Left kidney (tissue), 8 donors: ENCODE measurements at places on chromosomes 4 and X. TPM values are rescaled to one million over a fixed set of nuclear protein-coding genes. Genes with fewer than 3 reads are reported as not detected.
A peak's percentile ranks its signal among the peaks of the same experiment; 100 is the strongest.

The FRG2 gene
- not detected for polyA plus RNA-seq

The WNK3 gene
- polyA plus RNA-seq, result 6.9 TPM

The ANOS1 gene
- polyA plus RNA-seq, result 10.3 TPM

The SSX4B gene
- polyA plus RNA-seq, result not detected

DNA sequence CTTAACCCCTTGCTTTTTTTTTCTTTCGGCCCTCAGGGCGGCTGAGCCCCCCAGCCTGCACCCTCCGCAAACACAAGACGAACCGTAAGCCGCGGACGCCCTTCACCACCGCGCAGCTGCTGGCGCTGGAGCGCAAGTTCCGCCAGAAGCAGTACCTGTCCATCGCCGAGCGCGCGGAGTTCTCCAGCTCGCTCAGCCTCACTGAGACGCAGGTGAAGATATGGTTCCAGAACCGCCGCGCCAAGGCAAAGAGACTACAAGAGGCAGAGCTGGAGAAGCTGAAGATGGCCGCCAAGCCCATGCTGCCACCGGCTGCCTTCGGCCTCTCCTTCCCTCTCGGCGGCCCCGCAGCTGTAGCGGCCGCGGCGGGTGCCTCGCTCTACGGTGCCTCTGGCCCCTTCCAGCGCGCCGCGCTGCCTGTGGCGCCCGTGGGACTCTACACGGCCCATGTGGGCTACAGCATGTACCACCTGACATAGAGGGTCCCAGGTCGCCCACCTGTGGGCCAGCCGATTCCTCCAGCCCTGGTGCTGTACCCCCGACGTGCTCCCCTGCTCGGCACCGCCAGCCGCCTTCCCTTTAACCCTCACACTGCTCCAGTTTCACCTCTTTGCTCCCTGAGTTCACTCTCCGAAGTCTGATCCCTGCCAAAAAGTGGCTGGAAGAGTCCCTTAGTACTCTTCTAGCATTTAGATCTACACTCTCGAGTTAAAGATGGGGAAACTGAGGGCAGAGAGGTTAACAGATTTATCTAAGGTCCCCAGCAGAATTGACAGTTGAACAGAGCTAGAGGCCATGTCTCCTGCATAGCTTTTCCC is 3.4 kb downstream of the MSX1 start:
- no peak for DNase-seq

GRCh38 chr4:179989975-179990374 is 2253.2 kb upstream of the TENM3 start:
- DNase-seq, result peak; percentile 42

DNA sequence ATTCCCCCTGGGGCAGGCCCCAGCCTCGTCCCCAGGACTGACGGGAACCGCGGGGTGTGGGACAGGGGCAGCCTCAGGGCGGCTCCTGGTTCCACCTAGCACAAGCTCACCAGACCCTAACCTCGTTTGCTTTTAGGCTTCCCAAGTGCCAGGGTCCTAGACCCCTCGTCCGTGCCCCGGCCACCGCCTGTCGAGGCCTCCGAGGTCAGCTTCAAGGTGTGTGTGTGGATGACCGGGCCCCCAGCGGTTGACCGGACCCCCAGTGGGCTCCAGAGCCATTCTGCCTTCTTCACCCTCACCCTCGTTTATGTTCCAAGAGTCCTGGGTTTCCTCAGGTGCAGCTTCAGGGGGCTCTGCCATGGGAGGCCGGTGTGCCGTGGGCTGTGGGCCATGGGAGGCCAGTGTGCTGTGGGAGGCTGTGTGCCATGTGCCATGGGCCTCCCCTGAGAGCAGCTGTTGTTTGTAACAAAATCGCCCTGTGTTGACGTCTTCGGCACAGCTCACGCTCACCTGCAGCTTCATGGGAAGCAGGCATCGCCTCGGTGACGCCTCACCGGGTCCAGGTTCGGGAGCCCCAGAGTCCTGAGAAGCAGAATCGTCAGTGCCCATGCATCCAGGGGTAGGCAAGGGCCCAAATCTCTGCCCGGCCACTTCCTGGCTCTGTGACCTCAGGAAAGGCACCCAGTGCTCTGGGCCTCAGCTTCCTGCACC is 43.0 kb upstream of the HMX1 start:
- no peak for DNase-seq

GRCh38 chr4:118850488-118851173 is 14.7 kb upstream of the SEC24D start:
- DNase-seq, result no peak

DNA sequence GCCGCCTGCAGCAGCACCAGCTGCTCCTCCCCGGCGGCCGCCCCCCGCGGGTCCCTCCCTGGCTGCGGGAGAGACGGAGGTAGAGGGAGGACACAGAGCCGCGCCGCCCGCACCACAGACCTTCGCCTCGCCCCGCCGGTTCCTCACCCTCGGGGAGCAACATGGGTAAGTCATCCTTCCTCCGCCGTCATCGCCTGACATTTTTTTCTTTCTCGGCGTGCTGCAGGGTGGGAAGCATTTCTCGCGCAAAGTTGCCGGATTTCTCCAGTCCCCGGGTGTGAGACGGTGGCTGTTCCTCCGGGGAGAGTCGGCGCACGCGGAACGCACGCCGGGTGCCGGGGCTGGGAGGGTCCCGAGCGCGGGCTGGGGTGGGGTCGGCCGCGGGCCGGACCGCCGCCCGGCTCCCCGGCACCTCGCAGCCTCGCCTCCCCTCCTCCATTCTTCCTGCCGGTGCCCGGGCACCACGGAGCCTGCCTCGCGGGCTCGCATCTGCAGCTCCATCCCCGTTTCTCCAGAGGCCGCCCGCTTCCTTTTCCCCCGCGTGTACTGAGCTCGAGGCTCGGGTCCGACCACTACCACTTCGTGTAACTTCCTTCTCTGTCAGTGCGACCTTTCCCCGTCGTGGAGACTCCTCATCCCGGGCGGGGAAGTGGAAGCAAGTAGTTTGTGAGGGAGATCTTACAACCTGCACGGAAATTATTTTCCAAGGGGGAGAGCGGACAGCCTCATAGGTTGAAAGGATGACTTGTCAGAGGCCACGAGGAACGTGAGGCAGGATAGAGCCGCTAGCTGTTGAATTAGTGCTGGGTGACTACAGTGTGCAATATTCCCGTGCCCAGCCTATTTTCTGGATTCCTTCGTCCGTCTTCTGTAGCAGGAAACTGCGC is 464 bp downstream of the RAP1GDS1 start:
- peak; percentile 45 for DNase-seq

DNA sequence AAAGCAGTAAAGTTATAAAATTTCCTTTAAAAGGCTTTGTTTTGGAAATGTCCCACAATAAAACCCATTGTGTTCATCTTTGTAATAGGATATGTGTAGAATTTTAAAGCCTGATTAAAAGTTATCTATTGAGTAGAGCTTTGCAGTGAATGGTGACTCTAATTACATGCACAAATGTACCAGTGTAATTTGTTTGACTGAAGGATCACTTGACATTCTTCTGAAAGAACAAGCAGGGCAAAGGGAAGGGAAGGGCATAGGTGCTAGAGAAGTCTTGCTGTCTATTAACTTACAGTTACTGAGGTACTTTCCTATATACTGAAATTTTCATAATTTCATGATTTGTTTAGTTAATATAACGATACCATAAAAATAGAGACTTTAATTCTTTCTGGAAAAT is 70.8 kb downstream of the STIM2 start:
- no peak for DNase-seq

GRCh38 chr4:4864443-4864939 is 5.0 kb downstream of the MSX1 start:
- no peak for DNase-seq

GRCh38 chr4:22504447-22504846 is 11.4 kb downstream of the ADGRA3 start:
- DNase-seq, result no peak

- peak; percentile 82 for DNase-seq
Measured at GRCh38 chr4:76607266-76607799, 172.3 kb downstream of the SHROOM3 start.

- DNase-seq, result no peak
Measured at GRCh38 chrX:122586831-122587230, 597.2 kb upstream of the GRIA3 start.

DNA sequence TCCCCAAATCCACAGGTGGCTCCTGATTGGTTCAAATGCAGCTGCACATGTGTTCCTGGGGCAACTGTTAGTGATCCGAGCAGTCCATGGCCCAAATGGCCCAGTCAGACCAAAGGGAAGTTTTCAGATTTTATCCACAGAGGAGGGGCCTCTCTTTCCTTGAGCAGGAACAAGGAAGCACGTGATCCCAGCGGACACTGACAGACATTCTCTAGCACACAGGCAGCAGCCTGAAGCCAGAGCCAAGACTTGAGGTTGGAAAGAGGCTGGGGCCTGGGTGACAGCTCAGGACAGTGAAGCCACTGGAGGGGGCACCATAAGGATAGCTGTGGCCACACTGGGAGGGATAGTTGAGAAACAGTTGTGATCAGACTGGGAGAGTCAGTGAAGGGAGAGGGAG is 3.5 kb upstream of the ZFP92 start:
- DNase-seq, result no peak

GRCh38 chr4:154562697-154563254 is at the start of gene FGB:
TSS of gene FGB (plus strand) at chr4:154563011. CDS start at chr4:154563019, 8 bp downstream.
- no peak for DNase-seq

- no peak for DNase-seq
Measured at GRCh38 chrX:102138064-102138463, 4.2 kb downstream of the TCEAL6 start.

- DNase-seq, result no peak
Measured at GRCh38 chr4:109547394-109547793, 12.7 kb upstream of the MCUB start.

DNA sequence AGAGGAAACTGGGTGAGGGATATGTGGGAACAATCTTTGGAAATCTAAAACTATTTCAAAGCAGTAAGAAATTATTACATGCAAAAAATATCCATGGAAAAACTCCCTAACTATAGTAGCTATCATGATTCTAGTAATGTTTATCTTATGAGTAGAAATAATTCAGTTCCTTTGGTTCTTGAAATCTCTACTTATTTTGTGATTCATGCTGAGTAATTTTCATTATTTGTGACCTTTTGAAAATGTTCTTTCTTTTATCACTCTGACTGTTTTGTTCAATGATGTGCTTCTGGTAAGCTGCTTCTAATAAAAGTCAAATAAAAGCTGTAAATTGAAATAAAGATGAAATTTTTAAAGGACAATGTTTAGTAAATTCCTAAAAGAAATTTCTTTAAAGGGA is 40.4 kb upstream of the MAGEB10 start:
- no peak for DNase-seq
